ENCODE measurements at places on chromosomes 6 and 20. TPM values are rescaled to one million over a fixed set of nuclear protein-coding genes. Genes with fewer than 3 reads are reported as not detected.

- H3K4me1 ChIP-seq = no peaks in the 10 kb centered on the region
- no peak overlapping the region for H3K4me3 ChIP-seq
- H3K27ac ChIP-seq = no peak overlapping the region
These were observed 108.7 kb downstream of the CARMIL1 start for GRCh38 chr6:25387911-25388310.

GRCh38 chr6:14772188-14772587, 473.7 kb upstream of the JARID2 start:
- H3K36me3 ChIP-seq = no peaks in the 10 kb centered on the region
- H3K4me1 ChIP-seq = peaks cover 12% of the 10 kb centered on the region
- DNase-seq = no peak

DNA sequence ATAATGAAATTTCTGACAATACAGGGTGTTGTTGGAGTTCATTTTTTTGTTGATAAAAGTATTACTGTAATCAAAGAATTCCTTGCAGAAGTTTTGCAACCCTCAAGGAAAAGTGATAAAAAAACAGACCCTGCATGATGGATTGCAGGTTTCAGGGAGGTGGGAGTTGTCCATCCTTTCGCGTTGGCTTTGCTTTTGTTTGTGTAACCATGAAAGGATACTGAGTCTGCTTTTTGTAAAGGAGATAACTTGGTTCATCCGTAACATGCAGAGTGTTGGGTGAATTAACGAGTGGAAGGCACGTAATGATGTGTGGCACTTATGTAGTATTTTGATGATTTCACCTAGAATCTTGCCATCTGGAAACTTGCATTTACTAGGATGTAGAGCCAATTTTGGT, 23.6 kb downstream of the FOXO3 start:
- no peak overlapping the region for H3K27ac ChIP-seq
- H3K4me3 ChIP-seq = no peak overlapping the region
- H3K4me1 ChIP-seq = peaks cover 52% of the 10 kb centered on the region
- H3K27me3 ChIP-seq = no peaks in the 10 kb centered on the region
- H3K36me3 ChIP-seq = no peaks in the 10 kb centered on the region
- DNase-seq = no peak

DNA sequence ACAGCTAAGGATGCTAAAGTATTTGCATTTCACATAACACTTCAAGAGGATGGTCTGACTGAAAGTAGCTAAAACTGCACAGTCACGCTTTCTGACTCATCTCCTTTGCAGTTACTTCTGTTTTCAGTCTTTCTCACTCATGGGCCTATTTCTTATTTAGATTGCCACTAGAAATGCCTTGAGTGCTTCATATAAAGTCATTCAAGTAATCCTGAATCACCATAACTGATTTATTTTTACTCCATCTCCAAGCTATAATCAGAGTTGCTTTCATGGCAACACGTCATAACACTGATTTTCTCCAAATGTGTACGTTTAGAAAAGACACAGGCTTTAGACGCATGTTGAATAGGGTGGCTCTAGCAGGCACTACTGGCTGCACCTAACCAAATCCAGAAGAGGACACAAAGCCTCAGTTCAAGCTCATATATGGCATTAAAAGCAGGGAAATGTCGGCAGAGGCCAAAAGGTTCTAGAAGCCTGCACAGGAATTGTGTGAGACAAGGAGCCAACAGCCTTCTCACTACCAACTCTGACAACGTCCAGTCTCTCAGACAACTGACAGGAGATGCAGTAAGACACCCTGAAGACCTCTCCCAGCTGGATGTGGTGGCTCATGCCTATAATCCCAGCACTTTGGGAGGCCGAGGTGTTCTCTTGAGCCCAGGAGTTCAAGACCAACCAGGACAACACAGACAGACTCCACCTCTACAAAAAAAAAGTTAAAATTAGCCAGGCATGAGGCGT, 64.1 kb upstream of the BEND6 start:
- no peaks in the 10 kb centered on the region for H3K36me3 ChIP-seq
- H3K4me3 ChIP-seq = no peak overlapping the region
- H3K27me3 ChIP-seq = no peaks in the 10 kb centered on the region
- peak; percentile 93 for DNase-seq
- H3K27ac ChIP-seq = peak overlapping the region; percentile 97

DNA sequence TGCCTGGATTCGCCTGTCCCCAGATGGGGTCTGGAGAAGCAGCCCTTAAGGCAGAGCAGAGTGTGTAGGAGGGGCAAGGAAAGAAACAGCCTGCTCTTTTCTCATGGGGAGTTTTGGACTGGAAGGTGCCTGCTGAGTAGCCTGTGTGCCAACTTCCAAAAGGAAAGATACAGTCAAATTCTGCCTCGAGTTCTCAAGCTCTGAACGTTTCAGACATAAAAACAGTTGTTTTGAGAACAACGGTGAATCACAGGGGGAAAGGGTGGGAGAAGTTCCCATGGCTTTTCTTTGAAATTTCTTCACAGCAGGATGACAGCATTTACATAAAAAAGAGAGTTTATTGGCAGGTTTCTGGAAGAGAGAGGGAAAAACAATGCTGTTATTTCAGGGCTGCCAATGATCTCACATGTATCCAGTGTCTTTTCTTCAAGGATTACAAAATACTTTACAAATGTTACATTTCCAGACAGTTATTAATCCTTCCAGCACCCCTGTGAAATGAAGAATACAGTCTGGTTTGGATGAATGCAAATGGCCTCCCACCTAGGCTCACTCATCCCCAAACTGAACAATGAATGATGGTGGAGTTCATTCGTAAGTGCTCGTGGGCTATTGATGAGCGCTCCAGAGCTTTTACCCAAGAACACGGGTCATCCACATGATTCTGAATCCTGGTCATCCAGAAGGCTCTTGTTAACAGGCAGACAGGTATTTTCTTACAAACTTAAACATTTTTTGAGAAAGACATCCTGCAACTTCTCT, 33.8 kb upstream of the ECI2 start:
- no peak overlapping the region for H3K27ac ChIP-seq
- H3K36me3 ChIP-seq = no peaks in the 10 kb centered on the region
- H3K27me3 ChIP-seq = no peaks in the 10 kb centered on the region
- H3K4me1 ChIP-seq = no peaks in the 10 kb centered on the region
- H3K4me3 ChIP-seq = no peak overlapping the region
- DNase-seq = peak; percentile 29

TUBB2B gene
- total RNA-seq = 5.1 TPM

Measured in fibroblast of lung (primary cell).